ENCODE measurements at places on chromosomes 1 and 21.

- no peak for DNase-seq
These were observed 22.3 kb downstream of the THEM4 start for GRCh38 chr1:151887028-151887427.

DNA sequence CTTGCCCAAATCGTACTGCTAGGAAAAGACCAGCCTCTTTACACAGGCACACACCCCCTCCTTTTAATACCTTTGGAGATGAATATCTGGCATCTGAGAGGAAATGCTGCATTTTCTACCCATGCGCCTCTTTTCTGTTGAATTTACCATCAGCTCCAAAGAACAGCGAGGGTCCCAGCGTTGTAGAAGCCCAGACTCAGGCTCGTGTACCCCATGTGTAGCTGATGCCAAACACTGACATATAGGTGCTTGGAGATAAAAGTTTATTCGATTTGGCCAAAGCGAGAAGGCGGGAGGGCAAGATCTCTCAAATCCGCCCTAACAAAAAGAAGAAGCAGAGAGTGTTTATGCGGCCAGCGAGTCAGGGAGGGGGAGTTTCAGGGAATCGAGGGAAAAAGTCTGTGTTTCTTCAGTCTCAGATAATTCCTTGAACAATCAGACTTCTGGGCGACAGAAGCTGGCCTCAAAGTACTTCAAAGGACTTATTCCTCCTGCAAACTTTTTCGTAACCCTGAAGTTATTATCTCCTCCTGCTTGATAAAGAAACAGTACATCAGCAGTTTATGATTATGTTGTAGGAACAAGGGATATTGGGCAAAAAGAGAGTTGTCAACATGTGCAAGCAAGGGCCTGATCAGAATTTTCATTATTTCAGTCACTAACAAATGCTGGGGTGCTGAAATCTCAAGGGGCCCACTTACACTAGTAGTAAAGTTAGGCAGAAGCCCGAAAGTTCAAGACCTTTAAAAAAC lies 642 bp upstream of the CREG1 start:
- no peak for DNase-seq

DNA sequence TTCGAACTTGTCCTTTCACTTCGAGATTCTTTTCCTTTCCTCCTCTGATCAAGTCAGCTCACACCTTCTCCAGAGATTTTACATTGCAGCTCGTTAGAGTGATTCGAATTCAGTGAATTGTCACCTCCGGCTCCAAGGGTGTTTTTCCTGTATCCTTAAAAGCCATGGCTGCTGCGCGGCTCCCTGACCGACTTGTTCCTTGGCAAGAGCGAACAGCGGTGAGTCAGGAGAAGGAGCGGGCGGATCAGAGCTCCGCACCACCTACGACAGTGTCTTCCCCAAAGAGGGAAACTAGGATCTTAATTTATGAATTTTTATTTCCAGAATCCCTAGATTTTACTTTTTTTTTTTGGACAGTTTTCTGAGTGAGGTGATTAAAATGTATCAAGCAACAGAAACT lies 204.4 kb upstream of the ADGRL2 start:
- DNase-seq: no peak

GRCh38 chr1:185676969-185677368 lies 57.2 kb upstream of the HMCN1 start:
- DNase-seq: no peak

GRCh38 chr1:116753312-116753711 lies 918 bp upstream of the CD2 start:
- no peak for DNase-seq

GRCh38 chr1:225368036-225368552 lies 59.7 kb downstream of the LBR start:
- DNase-seq: no peak

DNA sequence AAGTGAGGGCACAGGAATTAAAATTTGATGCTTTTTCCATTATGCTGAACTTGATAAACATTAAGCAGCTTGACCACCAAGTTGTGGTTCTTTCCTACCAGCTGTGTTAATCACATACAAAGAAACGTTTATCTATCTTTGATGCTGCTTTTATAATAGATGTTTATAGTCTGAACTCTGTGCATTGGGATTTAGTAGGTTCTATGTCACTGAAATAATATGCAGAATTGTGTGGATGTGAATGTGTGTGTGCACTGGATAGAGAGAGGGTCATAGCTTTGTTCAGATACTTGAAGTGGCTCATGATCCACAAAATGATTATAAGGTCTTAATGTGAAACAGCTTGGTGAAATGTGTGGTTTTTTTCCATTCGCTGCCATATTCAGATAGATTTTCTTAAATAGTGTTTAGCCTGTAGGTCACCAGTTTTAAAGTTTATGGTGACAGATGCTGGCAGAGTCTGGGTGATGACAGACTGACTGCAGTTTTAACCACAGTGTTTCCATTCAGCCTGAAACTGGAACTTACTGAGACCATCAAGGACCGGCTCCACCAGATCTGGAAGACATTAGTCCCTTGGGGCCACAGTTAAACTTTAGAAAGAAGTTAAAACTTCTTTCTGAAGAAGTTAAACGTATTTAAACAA lies 10.2 kb downstream of the DDI2 start:
- no peak for DNase-seq

- no peak for DNase-seq
These were observed 9.9 kb upstream of the DCAF6 start for GRCh38 chr1:167926486-167926997.

DNA sequence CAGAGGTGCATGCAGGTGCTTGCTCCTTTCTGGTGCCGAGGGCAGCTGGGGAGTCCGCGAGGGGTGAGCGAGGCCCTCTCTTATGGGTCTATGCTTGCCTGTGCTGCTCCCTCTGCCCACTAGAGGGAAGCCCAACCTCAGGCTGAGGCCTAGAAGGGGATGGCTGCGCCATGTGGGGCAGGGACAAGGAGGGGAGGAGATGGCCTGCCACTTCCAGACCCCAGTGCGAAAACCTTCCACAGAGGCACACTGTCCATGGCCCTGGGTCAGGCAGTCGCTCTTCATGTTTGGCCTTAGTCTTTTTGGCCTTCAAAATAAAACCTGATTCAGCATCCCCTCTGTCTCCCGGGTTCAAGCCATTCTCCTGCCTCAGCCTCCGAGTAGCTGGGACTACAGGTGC lies 14.0 kb downstream of the RHBG start:
- DNase-seq: peak; percentile 79

Measured in brain (organoid and tissue), 16 donors.